ENCODE measurements at places on chromosomes 4 and X. TPM values are rescaled to one million over a fixed set of nuclear protein-coding genes. Genes with fewer than 3 reads are reported as not detected.

The PTPN13 gene
- total RNA-seq: 0.14 TPM

DNA sequence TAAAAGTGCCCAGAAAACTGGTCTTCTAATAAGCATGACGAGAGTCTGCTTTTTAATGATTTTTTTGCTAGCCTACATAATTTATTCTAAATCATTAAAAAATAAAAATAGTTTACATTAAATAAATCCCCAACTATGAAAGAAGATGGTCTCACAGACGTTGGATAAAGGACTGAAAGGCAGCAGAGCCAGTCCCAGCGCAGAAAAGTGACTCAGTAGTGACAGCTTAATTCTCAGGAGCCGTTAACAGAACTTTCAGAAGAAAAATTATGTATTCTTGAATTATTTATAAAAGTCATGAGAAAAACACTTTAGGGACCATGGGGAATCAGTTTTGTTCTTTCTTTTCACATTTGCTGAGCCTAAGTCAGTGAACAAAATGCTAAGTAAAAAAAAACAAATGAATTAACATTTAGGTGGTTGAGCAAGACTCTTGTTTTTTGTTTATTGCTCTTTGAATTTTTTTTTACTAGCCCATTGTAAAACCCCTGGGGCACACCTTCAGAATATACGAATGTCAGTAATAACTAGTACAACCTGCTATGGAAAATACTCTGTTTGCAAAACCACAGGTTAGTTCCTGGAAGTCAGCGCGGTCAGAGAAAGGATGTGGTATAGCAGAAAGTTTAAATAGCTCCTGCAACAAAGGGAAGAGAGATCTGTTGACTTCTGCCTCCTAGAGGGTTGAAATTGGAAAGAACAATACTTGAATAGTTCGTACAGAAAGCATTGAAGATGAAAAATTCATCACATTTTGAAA lies 50.4 kb upstream of the CCDC160 start:
- no peak for DNase-seq
- no peaks in the 10 kb centered on the region for H3K27me3 ChIP-seq
- no peaks in the 10 kb centered on the region for H3K4me1 ChIP-seq
- no peaks in the 10 kb centered on the region for H3K36me3 ChIP-seq
- no peak overlapping the region for H3K27ac ChIP-seq
- H3K4me3 ChIP-seq: no peak overlapping the region

- H3K36me3 ChIP-seq: no peaks in the 10 kb centered on the region
- H3K4me1 ChIP-seq: peaks cover 13% of the 10 kb centered on the region
- no peak overlapping the region for H3K4me3 ChIP-seq
- H3K27ac ChIP-seq: no peak overlapping the region
- H3K27me3 ChIP-seq: no peaks in the 10 kb centered on the region
Observed at GRCh38 chr4:155419266-155419665, 42.5 kb upstream of the MAP9 start.

- H3K27me3 ChIP-seq: no peaks in the 10 kb centered on the region
- H3K4me1 ChIP-seq: no peaks in the 10 kb centered on the region
- H3K27ac ChIP-seq: no peak overlapping the region
- peaks cover 31% of the 10 kb centered on the region for H3K36me3 ChIP-seq
- no peak overlapping the region for H3K4me3 ChIP-seq
Observed at GRCh38 chr4:86185659-86186058, 174.2 kb downstream of the MAPK10 start.

- no peak overlapping the region for H3K27ac ChIP-seq
- no peaks in the 10 kb centered on the region for H3K27me3 ChIP-seq
- H3K36me3 ChIP-seq: no peaks in the 10 kb centered on the region
- H3K4me3 ChIP-seq: no peak overlapping the region
Observed at GRCh38 chr4:173485164-173485563, 44.9 kb downstream of the HAND2 start.

GRCh38 chr4:153296040-153296823 lies 48.3 kb upstream of the MND1 start:
- H3K4me1 ChIP-seq: 0 out of 2 replicates have a peak, but pooled peaks cover 3% of the 10 kb centered on the region
- H3K27me3 ChIP-seq: no peaks in the 10 kb centered on the region
- no peaks in the 10 kb centered on the region for H3K36me3 ChIP-seq
- no peak for DNase-seq
- H3K4me3 ChIP-seq: no peak overlapping the region

Measured in Karpas-422 (cell line).